GM12892 (cell line): ENCODE measurements at places on chromosomes 4 and X.

- DNase-seq: no peak
Observed at GRCh38 chr4:71026086-71026485, 32.6 kb downstream of the DCK start.

DNA sequence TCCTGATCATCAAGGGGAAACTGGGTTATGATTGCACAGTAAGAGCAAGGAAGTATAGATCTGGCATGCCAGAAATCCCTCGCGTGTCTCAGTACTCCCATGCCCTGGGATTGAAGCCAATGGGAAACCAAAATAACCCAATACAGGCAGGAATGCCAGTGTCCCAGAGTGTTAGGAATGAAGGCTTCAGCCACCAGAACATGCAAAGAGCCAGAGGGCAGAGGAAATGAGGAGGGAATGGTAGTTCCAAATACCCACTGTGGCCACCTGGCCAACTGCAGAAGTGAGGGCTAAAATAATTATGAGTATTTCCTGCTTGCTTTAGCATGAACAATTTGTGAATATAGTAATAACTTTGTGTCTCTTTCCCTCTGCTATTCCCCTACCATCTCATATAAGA, 12.2 kb downstream of the MTNR1A start:
- DNase-seq: no peak

- DNase-seq: no peak
Observed at GRCh38 chrX:113747274-113747973, 836.5 kb upstream of the HTR2C start.

- no peak for DNase-seq
Observed at GRCh38 chrX:140507223-140507981, 2.5 kb upstream of the SOX3 start.

DNA sequence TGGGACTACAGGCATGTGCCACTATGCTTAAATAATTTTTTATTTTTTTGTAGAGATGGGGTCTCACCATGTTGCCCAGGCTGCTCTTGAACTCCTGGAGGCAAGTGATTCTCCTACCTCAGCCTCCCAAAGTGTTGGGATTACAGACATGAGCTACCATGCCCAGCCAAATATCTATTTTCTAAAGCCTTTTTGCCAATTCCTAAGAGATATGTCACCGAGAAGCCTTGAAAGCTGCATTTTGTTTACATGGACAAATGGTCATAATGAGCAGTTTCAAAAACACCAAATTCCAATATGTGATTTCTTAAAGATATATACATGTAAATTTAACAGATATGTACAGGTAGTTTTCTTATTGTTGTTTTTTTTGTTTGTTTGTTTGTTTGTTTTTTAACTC, 33.0 kb upstream of the PGRMC2 start:
- no peak for DNase-seq

GRCh38 chrX:39158801-39159657, 357.8 kb downstream of the MID1IP1 start:
- no peak for DNase-seq

DNA sequence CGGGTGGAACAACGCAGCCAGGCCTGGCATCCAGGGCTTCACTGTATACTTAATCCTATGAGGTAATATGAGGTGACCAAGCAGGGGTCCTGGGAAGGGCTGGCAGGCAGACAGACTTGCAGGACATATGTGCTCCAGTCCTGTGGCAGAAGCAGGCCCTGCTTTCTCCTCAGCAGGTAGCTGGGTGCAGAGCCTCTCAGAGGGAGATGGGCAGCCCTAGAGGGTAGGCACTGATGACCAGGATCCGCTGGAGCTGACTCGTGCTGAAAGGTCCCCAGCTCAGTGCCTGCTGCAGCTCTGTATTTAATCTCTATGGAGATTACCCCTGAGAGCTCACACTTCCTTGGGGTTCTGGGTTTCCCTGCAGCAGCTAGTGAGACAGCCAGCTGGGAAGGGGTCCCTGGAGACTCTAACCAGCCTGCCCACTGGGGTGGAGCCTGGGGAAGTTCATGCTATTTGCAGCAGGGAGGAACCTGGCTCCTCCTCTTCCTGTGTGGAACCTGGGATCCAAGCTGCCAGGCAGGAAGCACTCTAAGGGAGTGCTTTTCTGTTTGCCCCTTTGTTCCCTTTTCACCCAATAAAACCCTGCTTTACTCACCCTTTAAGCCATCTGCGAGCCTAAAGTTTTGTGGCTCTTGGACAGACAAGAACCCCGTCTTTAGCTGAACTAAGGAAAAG, 339.2 kb downstream of the DCAF12L2 start:
- DNase-seq: no peak

DNA sequence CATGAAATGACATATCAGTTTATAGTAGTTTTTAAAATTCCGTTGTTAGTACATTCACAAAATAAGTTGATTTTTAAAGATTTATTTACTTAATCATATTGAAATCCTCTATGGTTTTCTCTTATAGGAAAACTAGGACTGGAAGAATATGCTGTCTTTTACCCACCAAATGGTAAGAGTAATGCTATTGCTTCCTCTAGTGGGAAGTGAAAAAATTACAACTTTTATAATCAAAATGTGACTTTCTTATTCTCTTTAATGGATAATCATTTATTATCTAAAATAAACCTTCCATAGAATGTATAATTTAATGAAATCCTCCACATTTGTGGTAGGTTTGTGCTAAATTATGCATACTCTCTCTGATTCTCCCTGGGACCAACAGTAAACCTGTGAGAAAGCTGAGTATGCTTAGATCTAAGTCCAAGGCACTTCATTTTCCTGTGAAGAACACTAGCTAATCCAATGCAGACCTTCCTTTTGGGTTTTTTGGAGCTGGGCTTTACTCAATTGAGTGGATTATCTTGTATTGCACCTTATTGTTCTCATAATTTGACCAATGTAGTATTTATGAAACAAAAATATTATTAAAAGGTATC, 136.2 kb downstream of the TBC1D19 start:
- DNase-seq: no peak

- DNase-seq: no peak
Observed at GRCh38 chr4:86664959-86665358, 70.8 kb downstream of the PTPN13 start.

DNA sequence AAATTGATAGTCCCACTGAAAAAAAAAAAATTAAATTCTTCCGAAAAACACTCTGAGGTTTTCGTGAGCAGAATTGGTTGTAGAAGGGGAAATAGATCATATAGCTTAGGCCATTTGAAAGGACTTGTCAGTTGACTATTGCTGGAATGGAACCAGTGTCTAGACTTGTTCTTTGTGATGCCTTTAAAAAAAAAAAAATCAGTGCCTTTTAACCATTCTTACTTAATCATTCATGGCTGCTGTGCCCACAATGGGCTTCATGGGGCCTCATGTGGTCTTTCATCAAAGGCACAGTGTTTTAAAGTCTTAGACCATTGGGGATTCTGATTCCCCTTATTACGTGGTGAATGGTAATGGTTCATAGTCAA, 139.3 kb downstream of the AFF1 start:
- no peak for DNase-seq

DNA sequence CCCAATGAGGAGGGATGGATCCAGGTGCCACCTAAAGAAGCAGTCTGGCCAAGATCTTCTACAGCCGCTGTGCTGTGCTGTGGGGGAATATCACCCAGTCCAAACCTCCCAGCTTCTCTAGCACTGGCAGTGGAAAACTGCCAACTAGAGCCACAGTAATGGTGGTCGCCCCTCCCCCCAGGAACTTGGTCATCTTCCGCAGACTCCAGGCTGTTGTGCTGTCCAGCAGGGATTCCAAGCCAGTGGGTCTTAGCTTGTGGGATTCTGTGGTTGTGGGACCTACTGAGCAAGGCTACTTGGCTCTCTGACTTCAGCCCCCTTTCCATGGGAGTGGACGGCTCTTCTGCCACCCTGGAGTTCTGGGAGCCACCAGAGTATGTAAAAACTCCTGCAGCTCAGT, 18.2 kb downstream of the GPRASP1 start:
- DNase-seq: no peak

- DNase-seq: no peak
Observed at GRCh38 chr4:52657618-52658501, 1.2 kb downstream of the USP46 start.

DNA sequence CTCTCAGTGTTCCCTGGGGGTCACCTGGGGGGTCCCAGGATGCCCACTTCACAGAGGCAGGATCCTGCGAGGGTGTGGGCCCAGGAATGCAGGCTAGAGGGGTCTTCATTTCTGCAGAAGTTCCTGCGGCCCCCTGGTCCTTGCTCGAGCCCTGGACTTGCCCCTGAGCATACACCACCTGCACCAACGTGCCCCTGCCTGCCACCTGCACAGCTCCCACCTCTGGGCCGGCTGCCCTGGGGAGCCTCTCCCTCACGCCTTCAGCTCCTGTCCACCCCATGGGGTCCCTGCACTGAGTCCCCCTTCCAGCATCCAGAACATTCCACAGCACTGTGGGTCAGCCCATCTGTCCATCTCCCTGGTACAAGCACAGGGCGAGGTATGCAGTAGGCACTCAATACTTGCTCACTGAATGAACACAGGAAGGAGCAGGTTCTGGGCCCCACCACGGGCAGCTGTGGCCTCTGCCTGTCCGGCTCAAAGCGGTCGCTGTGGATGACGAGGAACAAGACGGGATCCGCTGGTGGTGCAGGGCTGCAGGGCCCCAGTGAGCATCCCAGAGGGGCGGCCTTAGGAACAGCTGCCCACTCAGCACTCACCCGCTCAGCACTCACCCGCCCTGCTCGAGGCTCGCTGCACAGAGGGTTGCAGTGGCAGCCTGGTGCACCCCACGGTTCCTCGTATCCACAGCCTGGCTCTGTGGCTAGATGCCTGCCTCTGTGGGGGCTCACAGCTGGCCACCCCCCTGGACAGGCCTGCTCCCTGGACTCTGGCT, 70.5 kb upstream of the MXD4 start:
- no peak for DNase-seq
